ENCODE measurements at places on chromosomes 1 and 21. TPM values are rescaled to one million over a fixed set of nuclear protein-coding genes. Genes with fewer than 3 reads are reported as not detected.

Gene CFHR3
- not detected for total RNA-seq

Gene HEYL
- not detected for total RNA-seq

- no peak for DNase-seq
These were observed 179.8 kb downstream of the DYRK1A start for GRCh38 chr21:37546299-37546908.

Gene CCDC17
- total RNA-seq, result 1.5 TPM
